ENCODE measurements at places on chromosomes 6 and 20. TPM values are rescaled to one million over a fixed set of nuclear protein-coding genes. Genes with fewer than 3 reads are reported as not detected.

Gene ADGB
- not detected for total RNA-seq

Gene LPA
- 196 TPM for total RNA-seq

Gene MDFI
- total RNA-seq = not detected

Gene PDE10A
- total RNA-seq = 0.45 TPM

Gene AIF1
- total RNA-seq = 7.2 TPM

- DNase-seq = no peak
Observed at GRCh38 chr6:13098793-13099570, 229.4 kb downstream of the TBC1D7 start.

GRCh38 chr20:63915471-63915870 is 20.5 kb downstream of the DNAJC5 start:
- DNase-seq = no peak

GRCh38 chr6:129251669-129252376 is 368.9 kb downstream of the LAMA2 start:
- peak; percentile 46 for DNase-seq

- no peak for DNase-seq
Observed at GRCh38 chr6:25934156-25934555, 3.7 kb upstream of the SLC17A2 start.

- peak; percentile 63 for DNase-seq
Observed at GRCh38 chr6:110660066-110660655, 155.1 kb downstream of the CDK19 start.

DNA sequence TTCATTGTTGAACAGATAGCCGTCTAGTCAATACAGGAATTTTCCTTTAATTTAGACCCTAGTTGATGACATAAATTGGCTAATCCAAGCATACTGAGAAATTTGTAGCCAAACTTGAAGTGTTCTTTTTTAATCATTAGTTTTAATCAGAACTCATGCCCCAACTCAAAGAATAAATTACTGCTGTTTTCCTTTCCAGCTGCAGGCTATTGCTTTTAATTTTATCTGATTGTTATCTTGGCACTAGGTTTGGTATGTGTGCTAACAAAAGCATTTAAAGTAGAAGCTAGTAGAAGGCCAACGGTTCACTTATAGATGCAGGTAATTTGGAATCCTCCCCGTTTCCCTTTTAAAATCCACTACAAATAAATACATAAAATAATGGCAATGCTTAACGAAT is 188.5 kb downstream of the CD109 start:
- no peak for DNase-seq

DNA sequence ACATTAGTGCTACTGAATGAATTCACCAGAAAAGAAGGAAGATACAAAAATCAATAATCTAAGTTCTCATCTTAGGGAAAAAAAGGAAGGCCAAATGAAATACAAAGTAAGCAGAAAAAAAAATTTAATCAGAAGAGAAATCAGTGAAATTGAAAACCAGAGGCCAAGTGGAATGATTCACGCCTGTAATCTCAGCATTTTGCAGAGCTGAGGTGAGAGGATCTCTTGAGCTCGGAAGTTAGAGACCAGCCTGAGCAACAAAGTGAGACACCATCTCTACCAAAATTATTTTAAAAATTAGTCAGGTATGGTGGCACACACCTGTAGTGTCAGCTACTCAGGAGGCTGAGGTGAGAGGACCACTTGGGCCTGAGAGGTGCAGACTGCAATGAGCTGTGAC is 21.2 kb upstream of the ASF1A start:
- no peak for DNase-seq

DNA sequence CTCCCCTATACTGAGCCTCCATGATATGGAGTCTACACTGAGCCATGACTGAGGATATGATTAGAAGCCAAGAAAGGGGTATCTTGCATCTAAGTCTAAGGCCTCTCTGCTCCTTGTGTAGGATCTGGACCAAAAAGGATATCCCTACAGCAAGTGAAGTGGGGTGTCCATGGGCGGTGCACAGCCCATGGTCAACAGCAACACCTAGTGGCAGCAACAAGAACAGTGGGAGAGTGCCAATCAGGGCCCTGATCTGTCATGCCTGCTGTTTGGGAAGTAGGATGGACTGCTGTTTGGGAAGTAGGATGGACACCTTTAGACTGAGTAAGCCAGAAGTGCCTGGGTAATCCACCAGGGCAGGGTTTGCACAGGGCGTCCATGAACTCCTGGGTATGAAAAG is 22.4 kb downstream of the PTGIS start:
- no peak for DNase-seq

Measured in left lobe of liver (tissue), 2 donors.